Left renal pelvis (tissue), 4 donors: ENCODE measurements at places on chromosomes 13 and 19.

- peak; percentile 97 for DNase-seq
Measured at GRCh38 chr19:49812997-49813861, at the start of gene FUZ. Gene FUZ (minus strand): TSS chr19:49813292. CDS start chr19:49813106, 186 bp downstream.

DNA sequence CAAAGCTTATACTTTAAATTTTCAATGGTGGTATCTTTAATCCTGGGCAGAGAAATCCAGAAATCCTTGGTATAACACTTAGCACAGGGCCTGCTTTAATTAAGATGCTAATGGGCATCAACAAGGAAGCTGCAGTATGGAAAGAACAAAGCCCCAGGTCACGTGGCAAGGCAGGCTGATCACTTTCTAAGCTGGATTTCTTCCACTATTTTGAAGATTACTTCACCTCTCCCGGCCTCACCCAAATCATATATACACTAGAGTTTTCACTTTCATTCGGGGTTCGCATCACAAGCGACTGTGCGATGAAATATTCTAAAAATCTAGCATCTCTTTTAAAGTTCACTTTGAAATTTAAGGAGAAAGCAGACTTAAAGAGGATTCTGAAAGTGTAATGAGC lies 71.8 kb downstream of the STARD13 start:
- no peak for DNase-seq

GRCh38 chr13:99208185-99208584 lies 7.5 kb downstream of the UBAC2 start:
- no peak for DNase-seq

- no peak for DNase-seq
Measured at GRCh38 chr13:81760316-81760715, 1419.4 kb upstream of the SPRY2 start.

- no peak for DNase-seq
Measured at GRCh38 chr13:97124915-97125809, 97.0 kb upstream of the MBNL2 start.

- DNase-seq, result no peak
Measured at GRCh38 chr13:77513719-77514335, 21.7 kb upstream of the SCEL start.
